Adipocyte (in vitro differentiated cells): ENCODE measurements at places on chromosomes 11 and 22.

- no peak for DNase-seq
These were observed 41.7 kb downstream of the KCNJ4 start for GRCh38 chr22:38413085-38414008.

DNA sequence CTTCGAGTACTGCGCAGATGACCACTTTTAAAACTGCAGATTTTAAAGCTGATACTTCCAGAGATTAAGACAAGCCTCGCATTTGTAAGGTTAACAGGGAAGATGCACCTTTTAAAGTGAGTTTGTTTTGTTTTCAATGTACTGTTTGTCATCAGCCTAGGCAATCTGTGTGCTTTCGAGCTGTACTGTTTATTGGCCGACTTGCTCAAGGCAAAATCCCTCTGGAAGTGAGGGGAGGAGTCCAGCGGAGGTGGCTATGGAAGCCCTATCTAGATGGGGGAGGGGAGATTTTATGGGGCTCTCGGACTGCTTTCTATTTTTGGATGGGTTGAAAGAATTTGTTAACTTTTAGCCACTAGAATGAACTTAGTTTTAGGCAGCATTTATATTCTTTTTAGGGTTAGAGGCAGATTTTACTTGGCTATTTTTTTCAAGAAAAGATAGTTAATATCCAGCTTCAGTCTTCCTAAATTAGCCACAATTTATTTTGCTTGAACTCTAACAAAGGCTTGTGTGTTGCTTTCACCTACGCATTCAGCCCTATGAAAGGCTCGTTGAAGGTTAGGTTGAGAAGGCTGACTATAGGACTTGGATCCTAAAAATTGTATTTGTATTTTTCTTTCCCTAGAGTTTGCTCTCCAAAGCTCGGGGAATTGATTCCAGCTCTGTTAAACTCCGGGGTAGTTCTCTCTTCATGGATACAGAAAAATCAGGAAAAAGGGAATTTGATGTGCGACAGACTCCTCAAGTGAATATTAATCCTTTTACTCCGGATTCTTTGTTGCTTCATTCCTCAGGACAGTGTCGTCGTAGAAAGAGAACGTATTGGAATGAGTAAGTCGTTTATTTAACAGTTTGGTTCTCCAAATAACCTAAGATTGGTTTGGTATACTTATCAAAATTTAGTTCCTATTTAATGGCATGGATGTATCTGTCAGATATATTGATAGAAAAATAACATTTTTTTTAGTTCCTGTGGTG is 2.1 kb downstream of the WEE1 start:
- DNase-seq, result peak; percentile 85

DNA sequence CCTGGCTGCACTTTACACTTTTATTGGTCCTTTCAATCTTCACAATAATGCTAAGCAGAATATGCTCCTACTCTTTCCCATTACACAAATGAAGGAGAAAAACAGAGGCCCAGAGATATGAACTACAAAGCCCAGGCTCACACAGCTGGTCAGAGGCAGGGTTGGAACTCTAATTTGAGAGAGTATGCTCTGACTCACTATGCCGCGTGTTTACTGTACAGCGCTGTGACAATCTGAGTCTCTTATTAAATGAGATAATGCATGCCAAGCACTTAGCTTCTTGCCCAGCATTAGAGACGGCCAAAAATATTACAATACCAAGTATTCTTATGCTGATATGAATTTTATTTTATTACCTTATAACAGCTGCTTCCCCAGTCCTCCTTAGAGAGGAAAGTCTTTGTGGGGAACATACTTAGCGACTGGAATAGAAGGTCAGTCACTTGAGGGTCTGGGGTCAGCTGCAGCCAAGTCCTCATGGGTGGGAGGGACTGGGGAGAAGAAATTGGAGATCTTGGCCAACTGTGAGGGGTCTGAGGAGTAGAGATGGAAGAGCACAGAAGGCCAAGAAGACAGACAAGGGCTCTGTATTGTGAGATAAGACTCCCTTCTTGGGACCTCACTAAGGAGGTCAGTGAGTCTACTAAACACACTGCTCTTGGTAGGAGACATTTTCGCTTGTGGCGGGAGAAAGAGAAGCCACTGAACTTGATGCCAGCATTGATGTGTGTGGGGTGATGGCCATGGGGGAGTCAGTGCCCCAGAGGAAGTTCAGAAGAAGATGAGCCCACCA is 150.8 kb upstream of the TIMP3 start:
- DNase-seq, result no peak

- DNase-seq, result no peak
These were observed 34.4 kb upstream of the SORL1-AS1 start for GRCh38 chr11:121487191-121487590.

DNA sequence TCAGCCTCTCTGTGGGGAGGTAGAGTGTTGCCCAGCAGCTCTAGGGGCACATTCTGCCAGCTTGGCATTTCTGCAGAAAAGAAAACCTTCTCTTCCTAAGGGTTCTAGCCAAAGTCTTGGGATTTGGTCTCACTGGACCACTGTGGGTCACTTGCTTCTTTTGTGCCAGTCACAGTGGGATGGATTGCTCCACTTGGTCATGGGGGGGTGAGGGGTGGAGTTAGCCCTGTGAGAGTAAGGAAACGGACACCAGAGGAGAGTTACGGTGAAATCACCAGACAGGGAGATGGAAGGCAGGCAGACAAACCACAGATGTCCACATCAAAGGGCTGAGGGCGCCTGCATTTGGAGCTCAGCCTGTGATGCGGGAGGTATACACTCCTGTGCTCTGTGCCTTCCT is 10.8 kb downstream of the SGSM1 start:
- no peak for DNase-seq

DNA sequence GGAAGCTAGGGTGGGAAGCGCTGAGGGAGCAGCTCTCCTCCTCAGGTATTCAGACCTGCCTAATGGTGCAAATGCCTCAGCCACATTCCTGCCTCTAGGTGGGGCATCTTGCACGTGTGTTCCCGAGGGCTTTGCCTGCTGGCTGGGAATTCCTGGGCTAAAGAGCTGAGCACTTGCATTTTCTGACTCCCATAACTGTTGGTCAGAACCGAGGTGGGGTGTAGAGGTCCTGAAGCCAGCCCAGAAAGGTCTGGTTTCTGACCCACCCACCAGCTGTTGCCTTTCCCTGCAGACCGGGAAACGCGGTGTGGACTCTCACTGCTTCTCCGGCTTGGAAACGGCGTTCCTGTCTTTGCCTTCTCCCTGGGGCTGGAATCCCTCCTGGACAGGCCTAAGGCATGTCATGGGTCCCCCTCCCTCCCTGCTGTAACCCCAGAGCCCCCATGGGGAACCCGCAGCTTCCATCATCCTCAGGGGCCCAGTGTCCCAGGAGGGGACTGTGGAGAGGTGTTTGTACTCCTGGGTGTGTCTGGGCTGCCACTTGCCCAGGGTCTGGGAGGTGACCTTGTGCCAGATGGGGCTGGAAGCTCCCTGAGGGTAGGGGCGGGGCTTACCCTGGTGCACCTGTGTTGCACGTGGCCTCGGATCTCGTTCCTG is 24.0 kb upstream of the SMIM38 start:
- peak; percentile 86 for DNase-seq

DNA sequence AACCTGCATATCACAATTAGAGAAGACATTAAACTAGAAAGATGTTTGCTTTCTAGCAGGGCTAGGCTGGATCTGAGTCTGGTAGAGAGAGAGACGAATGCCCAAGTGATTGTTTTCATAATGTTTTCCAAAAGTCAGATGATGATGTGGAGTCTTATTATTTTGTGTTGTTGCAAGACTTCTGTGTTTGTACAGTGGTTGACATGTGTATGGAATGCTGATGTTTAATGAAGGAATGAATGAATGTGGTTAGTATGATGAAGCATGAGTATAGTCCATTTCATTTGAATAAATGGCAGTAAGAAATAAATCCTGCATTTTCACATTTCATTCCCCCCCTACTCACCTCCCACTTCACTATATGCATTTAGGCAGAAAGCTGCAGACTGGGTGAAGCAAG is 69.6 kb downstream of the PPP2R1B start:
- peak; percentile 77 for DNase-seq

- no peak for DNase-seq
These were observed 23.5 kb downstream of the PITPNB start for GRCh38 chr22:27895600-27895999.

- peak; percentile 65 for DNase-seq
These were observed 679.9 kb upstream of the CCDC179 start for GRCh38 chr11:23540101-23540561.

GRCh38 chr11:27254744-27255446 is 108.1 kb downstream of the CCDC34 start:
- peak; percentile 88 for DNase-seq

GRCh38 chr11:74550991-74551753 is 41.2 kb upstream of the POLD3 start:
- no peak for DNase-seq

- DNase-seq, result no peak
These were observed 11.7 kb downstream of the SYNGR1 start for GRCh38 chr22:39361496-39361895.

- DNase-seq, result no peak
These were observed 141.9 kb downstream of the PKNOX2 start for GRCh38 chr11:125306476-125306875.

GRCh38 chr22:22759371-22759770 is 115.0 kb downstream of the GGTLC2 start:
- DNase-seq, result no peak

DNA sequence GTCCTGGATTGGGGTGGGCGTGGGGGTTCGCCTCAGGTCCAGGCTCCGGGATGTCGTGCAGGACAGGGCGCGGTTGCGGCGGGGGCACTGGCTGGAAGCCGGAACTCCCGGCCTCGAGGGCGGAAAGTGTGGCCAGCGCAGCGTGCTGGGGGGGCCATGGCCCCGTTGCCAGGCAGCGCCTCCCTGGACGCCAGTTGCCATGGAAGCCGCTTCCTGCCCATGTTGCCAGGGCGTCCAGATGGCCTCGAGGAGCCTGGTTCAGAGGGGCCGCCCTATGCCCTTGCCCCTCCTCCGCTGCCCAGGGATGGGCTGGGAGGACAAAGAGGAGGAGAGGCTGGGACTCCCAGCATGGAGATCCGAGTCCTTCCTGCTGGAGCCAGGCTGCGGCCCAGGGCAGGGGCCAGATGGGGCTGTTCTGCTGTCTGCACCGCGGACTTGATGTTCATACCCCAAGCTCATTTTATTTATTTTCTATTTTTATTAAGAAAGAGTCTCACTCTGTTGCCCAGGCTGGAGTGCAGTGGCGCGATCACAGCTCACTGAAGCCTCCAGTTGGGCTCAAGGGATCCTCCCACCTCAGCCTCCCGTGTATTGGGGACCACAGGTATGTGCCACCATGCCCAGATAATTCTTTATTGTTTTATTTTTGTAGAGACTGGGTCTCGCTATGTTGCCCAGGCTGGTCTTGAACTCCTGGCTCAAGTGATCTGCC is 4.6 kb upstream of the CCDC188 start:
- DNase-seq, result peak; percentile 64

DNA sequence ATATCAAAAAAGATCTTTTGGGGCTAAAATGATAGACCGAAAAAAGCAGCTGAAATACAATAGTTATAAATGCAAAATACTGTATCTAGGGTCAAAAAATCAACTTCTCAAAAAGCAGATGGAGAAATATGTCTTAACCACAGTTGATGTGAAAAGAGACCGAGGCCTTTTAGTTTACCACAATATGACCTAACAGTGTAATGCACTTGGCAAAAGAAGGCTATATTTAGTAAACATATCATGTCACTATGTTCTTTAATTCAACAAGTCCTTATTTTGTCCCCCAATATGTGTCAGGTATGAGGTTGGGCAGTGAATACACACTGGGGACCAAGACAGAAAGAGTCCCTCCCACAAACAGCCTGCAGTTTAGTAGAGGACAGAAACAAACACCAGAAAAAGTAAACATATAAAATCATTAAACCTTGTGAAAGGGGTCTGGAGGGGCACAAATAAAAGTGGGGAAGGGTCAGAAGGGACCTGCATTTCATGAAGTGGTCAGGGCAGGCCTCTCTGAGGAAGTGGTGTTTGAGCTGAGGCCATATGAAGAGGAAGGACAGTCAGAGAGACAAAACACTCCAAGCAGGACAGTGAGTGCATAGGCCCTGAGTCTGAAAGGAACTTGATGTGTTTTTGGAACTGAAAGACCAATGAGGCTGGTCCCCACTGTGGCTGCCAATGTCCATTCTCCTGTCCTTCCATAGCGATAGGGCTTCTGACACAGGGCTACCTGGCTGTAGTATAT is 53.4 kb downstream of the LIF start:
- DNase-seq, result no peak

DNA sequence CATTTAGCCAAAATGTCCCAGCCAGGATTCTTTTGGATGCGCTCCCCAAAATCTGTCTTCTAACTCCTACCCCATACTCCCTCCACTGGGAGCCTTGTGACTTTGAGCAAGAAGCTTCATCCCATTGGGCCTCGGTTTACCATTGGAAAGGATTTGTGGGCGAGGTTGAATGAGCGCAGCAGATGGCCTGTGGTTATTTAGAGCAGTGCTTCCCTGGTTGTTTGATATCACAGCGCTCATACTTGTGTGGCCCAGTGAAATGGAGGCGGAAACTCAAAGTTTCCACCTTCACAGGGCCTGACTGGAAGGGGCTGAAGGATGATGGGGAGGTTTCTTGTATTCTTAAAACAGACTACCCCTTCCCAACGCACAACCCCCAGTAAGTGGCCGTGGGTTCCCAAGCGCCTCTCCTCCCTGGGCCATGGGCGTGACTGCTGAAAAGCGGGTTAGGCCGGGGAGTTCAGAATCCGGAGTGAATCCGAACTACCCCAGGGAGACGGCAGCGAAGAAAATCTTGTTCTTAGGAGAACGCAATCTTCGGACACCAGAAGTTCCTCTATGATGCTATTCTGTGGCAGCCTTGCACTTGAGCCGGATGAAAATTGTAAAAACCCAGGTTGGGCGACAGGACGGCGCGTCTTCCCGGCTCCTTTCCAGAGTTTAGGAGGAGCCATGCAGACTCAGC is 1.2 kb upstream of the ATF4 start:
- no peak for DNase-seq

- DNase-seq, result no peak
These were observed 621 bp downstream of the SGSM1 start for GRCh38 chr22:24806663-24807001.

GRCh38 chr22:42344361-42344905 is 74.0 kb upstream of the TCF20 start:
- no peak for DNase-seq

- DNase-seq, result no peak
These were observed 7.3 kb downstream of the C11orf71 start for GRCh38 chr11:114392735-114393667.

DNA sequence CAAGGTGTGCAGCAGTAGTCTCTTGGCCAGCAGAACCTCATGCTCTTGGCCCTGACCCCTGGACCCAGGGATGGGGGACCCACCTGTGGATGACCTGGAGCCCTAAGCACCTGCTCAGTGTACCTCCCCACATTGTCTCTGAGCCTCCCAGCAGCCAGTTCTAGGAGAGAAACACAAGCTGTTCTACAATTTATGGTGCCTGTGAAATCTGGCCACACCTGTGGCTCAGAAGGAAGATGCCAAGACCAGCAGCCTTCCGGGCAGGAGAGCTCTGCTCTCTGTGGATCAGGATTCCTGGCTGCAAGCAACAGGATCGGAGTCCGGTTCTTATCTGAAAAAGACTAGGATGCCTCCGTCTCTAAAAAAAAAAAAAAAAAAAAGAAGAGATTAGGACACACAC is 103.6 kb upstream of the ANO1 start:
- DNase-seq, result no peak
